ENCODE measurements at places on chromosomes 1 and 21. TPM values are rescaled to one million over a fixed set of nuclear protein-coding genes. Genes with fewer than 3 reads are reported as not detected.

CFAP107 gene
- not detected for total RNA-seq

MYOM3 gene
- 20.3 TPM for total RNA-seq

OR2M3 gene
- not detected for total RNA-seq

GBP2 gene
- total RNA-seq: 11.4 TPM

NOS1AP gene
- 7.9 TPM for total RNA-seq

UMODL1 gene
- total RNA-seq: 0.16 TPM

ATP1A2 gene
- 50.0 TPM for total RNA-seq

WRAP73 gene
- total RNA-seq: 26.2 TPM

GABRD gene
- 1.4 TPM for total RNA-seq

STUM gene
- total RNA-seq: 2.9 TPM

VAV3 gene
- 22.1 TPM for total RNA-seq

WNT3A gene
- 0.22 TPM for total RNA-seq

CATSPERE gene
- 3.8 TPM for total RNA-seq

WNT4 gene
- total RNA-seq: 3.1 TPM

NID1 gene
- 143 TPM for total RNA-seq

DISP1 gene
- total RNA-seq: 12.0 TPM

IFI44 gene
- 23.2 TPM for total RNA-seq

PTPRC gene
- total RNA-seq: 12.3 TPM
